Activated naive CD4-positive, alpha-beta T cell treated with anti-CD3 and anti-CD28 coated beads, Interleukin-2, amount 10 ng/mL, durations not matched to agents 7 days and 5 days (primary cell): ENCODE measurements at places on chromosomes 7 and 10.

DNA sequence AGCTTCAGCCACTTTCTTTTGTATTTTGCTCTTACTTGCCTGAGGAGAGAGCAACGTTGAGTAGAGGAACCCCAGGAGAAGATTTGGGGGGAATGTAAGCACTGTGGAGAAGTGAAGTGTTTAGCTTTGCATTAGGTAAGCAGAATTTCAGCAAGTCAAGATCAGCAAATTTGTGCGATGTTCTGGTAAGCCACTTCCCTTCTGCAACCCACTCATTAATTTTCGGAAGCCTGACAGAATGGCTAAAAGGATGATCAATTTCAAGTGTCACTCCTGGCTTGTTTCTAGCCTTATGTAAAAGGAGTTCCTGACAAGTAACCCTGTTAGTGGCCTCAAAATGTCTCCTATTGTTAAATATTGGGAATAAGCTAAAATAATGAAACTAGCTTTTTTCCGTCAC, 48.5 kb upstream of the NXPH1 start:
- no peak overlapping the region for H3K27ac ChIP-seq
- no peak for DNase-seq
- peaks cover 4% of the 10 kb centered on the region for H3K27me3 ChIP-seq
- no peaks in the 10 kb centered on the region for H3K36me3 ChIP-seq
- no peak overlapping the region for H3K4me3 ChIP-seq

GRCh38 chr7:156074084-156074483, 261.8 kb upstream of the SHH start:
- peaks cover 9% of the 10 kb centered on the region for H3K27me3 ChIP-seq
- DNase-seq, result no peak
- no peaks in the 10 kb centered on the region for H3K36me3 ChIP-seq

GRCh38 chr7:92925876-92926696, 89.7 kb upstream of the CDK6 start:
- peaks cover 12% of the 10 kb centered on the region for H3K27me3 ChIP-seq
- no peak overlapping the region for H3K4me3 ChIP-seq
- no peaks in the 10 kb centered on the region for H3K36me3 ChIP-seq
- DNase-seq, result no peak
- H3K4me1 ChIP-seq, result no peaks in the 10 kb centered on the region
- no peak overlapping the region for H3K27ac ChIP-seq

GRCh38 chr7:107891636-107892366, 818 bp downstream of the DLD start:
- peak overlapping the region; percentile 96 for H3K4me3 ChIP-seq
- no peaks in the 10 kb centered on the region for H3K27me3 ChIP-seq
- H3K36me3 ChIP-seq, result peaks cover 32% of the 10 kb centered on the region
- DNase-seq, result no peak
- H3K4me1 ChIP-seq, result peaks cover 48% of the 10 kb centered on the region

- H3K27ac ChIP-seq, result no peak overlapping the region
- DNase-seq, result no peak
- peaks cover 32% of the 10 kb centered on the region for H3K4me1 ChIP-seq
- no peak overlapping the region for H3K4me3 ChIP-seq
Observed at GRCh38 chr10:16728266-16728665, 89.0 kb downstream of the RSU1 start.

DNA sequence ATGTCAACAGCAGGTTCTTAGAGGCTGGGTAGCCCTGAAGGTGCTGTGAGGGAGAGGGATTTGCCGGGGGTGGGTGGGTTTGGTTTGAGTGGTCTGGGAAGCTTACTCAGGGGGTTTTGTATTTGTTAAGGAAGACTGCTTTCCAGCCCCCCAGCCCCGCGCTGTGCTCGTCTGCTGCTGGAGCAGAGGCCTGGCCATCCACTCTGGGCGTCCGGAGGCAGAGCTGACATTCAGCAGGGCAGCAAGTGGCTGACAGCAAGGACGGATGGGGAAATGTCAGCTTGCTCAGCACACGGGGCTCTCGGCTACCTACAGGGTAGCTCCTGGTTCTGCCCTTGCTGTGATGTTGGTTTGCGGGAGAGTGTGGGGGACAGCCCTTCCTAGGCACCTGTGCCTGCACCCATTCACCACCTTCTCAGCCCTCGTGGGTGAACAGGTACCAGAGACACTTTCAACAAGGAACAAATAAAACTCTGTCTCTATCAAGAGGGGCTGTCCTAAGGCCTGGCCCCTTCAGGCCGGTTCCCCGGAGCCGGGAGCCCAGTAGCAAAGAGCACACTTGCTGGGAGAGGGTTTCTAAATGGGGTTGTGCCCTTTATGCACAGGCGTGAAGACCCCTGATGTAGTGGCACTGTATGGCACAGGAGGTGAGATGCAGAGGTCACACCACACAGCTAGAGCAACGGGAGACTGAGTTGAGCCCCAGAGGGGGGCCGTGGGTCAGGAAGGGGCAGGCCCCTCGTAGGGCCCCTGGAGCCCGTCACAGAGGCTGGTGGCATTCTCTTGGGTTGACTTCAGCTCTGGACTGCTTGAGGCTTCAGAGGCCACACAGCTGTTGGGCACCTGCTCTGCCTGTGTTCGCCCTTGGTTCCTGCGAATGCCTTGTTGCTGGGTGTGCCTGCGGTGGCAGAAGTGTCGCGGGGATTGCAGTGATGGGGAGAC, 72.2 kb upstream of the SHH start:
- DNase-seq, result no peak
- no peak overlapping the region for H3K27ac ChIP-seq
- H3K27me3 ChIP-seq, result peaks cover 8% of the 10 kb centered on the region
- H3K4me3 ChIP-seq, result no peak overlapping the region

DNA sequence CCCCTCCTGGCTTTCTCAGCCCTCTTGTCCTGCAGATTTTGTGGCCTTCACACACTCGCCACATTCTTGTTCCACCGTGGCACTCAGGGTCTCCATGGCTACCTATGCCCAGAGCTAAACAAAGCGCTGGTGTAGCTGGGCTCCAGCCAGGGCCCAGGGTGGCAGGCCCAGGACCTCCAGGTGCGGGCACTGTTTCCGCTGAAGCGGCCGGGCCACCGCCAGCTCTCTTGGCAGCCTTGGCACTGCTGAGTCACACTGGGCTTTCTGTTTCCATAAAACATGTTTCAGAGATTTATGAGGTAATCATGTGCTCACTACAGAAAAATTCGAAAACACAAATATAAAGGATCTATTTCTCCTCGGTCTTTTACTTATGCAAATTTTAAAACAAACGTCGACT, 51.3 kb downstream of the AOC1 start:
- peaks cover 78% of the 10 kb centered on the region for H3K27me3 ChIP-seq
- H3K4me1 ChIP-seq, result no peaks in the 10 kb centered on the region
- no peak for DNase-seq
- H3K36me3 ChIP-seq, result no peaks in the 10 kb centered on the region

DNA sequence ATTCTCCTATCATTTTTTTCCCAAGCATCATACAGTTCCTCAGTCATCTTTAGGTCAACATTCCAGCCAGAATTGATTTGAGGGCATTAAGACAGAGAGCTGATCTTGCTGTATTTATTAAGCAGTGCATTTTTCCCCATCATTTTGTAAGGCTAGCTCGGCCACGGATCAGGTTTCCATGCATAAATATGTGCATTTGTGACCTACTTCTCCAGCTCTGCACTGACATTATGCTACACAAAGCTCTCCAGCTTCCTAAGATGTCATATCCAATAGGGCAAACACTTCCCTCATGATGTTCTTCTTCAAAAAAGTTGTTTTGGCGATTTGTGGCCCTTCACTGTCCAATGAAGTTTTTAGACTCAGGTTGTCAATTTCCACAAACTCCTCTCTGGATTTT, 202.6 kb downstream of the C7orf25 start:
- no peaks in the 10 kb centered on the region for H3K4me1 ChIP-seq
- H3K27ac ChIP-seq, result no peak overlapping the region
- H3K4me3 ChIP-seq, result no peak overlapping the region
- no peaks in the 10 kb centered on the region for H3K27me3 ChIP-seq

DNA sequence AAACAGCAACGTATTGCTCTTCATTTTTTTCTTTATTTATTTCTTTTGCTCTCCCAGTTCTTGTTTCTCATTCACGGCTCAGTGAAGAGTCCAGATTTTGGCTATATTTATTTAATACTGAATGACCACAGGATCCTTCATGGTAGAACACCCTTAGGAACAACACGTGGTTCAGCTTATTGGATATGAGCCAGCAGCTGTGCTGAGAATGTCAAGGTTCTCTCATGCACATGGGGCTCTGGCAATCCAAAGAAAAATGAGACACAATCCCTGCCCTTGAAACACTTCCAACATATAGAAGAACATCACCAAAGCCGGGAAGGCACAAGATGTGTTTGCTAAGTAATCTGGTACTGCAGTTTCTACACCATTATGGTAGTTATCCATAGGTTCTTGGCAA, 852.9 kb downstream of the SORCS1 start:
- no peak for DNase-seq
- H3K4me1 ChIP-seq, result no peaks in the 10 kb centered on the region
- no peaks in the 10 kb centered on the region for H3K27me3 ChIP-seq
- no peak overlapping the region for H3K4me3 ChIP-seq
- H3K36me3 ChIP-seq, result no peaks in the 10 kb centered on the region

- H3K36me3 ChIP-seq, result no peaks in the 10 kb centered on the region
- no peak overlapping the region for H3K27ac ChIP-seq
Observed at GRCh38 chr7:92848851-92849250, 12.5 kb upstream of the CDK6 start.

- peaks cover 8% of the 10 kb centered on the region for H3K27me3 ChIP-seq
- peak overlapping the region; percentile 19 for H3K4me3 ChIP-seq
- H3K36me3 ChIP-seq, result peaks cover 7% of the 10 kb centered on the region
- peak; percentile 30 for DNase-seq
- peaks cover 24% of the 10 kb centered on the region for H3K4me1 ChIP-seq
- peak overlapping the region; percentile 89 for H3K27ac ChIP-seq
Observed at GRCh38 chr7:96479015-96479645, 157.2 kb upstream of the SLC25A13 start.

GRCh38 chr10:114893251-114893650, 44.7 kb upstream of the TRUB1 start:
- no peaks in the 10 kb centered on the region for H3K27me3 ChIP-seq
- H3K36me3 ChIP-seq, result no peaks in the 10 kb centered on the region
- H3K4me1 ChIP-seq, result no peaks in the 10 kb centered on the region
- H3K27ac ChIP-seq, result no peak overlapping the region
- H3K4me3 ChIP-seq, result no peak overlapping the region
- no peak for DNase-seq
